ENCODE measurements at places on chromosomes 2 and 18.
A peak's percentile ranks its signal among the peaks of the same experiment; 100 is the strongest.

DNA sequence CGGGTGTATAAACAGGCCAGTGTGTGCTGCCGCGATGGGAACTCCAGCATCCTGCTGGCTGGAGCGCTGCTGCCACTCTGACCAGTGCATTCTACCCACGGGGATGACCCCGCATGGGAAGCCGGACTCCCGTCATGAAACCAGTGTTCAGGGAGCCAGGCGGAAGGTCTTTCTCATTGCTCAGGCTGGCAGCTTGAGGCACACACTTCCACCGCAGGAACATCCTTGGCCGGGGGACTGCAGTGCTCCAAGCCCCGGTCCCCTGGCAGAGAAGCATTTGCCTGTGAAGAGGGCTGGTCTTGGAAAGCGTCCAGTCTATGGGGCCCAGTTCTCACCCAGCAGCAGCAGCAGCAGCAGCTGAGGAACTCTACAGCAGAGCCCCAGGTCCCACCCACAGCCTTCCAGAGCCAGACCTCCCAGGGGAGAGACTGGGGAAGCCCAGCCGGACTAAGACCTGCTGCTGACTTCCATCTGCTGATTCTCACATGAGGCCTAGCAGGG is 235.9 kb downstream of the KLHL29 start:
- no peak for DNase-seq

GRCh38 chr2:160878618-160879017 is 281.6 kb upstream of the TANK start:
- no peak for DNase-seq

DNA sequence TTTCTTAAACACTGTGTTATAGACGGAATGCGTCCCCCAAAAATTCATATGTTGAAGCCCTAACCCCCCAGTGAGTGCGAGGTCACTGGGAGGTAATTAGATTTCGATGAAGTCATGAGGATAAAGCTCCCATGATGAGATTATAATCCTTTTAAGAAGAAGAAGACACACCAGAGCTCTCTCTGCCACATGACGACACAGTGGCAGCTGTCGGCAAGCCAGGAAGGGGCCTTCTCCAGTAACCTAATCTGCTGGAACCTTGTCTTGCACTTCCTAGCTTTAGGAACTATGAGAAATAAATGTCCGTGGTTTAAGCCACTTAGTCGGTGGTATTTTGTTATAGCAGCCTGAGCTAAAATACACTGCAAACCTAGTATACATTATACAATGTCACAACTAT is 12.3 kb downstream of the TMEM237 start:
- no peak for DNase-seq

- no peak for DNase-seq
These were observed 26.8 kb downstream of the SMAD7 start for GRCh38 chr18:48923746-48924629.

- no peak for DNase-seq
These were observed 237.9 kb downstream of the HAUS1 start for GRCh38 chr18:46341986-46342525.

GRCh38 chr18:28961669-28962228 is 784.8 kb upstream of the CDH2 start:
- DNase-seq, result no peak

GRCh38 chr2:62964671-62965070 is 86.0 kb upstream of the OTX1 start:
- no peak for DNase-seq

- no peak for DNase-seq
These were observed 632.1 kb downstream of the SOCS6 start for GRCh38 chr18:70920840-70921374.

- no peak for DNase-seq
These were observed 772.6 kb downstream of the TSN start for GRCh38 chr2:122528061-122528460.

- no peak for DNase-seq
These were observed 63.4 kb downstream of the MREG start for GRCh38 chr2:215949991-215950404.

- no peak for DNase-seq
These were observed 18.6 kb downstream of the UNC80 start for GRCh38 chr2:209790066-209790728.

DNA sequence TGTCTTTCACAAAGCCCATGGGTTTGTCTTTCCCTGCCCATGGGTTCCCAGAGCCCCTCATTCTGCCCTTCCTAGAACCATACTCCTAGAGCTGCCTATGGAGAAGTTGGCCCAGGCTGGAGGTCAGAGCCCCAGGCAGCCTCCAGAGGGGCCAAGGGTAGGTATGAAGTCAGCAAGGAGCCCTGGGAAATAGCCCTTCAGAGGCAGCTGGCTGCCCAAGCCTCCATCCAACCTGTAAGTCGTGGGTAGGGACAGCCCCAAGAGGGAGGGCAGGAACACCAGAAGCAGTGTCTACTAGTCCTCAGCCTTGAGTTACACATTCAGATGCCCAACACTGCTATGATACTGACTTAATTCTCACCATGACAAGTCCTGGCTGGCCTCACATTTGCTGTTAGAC is 49.5 kb downstream of the TMEM247 start:
- DNase-seq, result peak; percentile 66

DNA sequence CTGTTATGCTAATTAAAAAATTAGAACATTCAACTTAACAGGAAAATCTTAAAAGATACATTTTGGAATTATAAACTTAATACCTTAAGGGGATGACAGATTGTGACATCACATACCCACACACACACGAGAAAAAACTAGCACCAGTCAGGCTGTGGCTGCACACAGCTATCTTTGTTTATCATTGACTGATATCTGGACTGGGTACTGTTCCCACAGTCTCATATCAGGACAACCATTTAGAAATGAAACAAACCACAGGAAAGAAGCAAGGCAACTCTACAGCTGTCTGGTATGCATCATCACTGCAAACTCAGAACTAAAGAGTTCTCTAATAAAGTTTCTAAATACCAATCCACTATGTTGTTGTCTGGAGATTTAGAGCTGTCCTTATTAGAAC is 210.9 kb upstream of the SMAD7 start:
- DNase-seq, result no peak

DNA sequence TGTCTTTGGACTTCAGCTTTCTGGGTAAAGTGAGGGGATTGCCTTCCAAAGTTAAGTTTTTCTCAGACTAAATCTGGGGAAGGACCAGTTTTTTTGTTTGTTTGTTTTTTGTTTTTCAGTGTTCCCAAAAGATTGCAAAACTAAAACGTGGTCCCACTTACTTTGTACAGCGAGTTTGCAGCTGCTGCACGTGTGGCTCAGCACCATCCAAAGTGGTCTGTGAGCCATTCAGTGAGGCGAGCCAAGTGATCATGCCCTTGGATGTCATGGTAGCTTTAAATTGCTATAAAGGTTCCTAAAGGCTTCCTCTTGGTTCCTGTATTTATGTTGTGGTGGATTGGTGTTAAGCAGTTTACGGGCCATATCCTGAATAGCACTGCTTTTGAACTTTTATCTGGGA is 23.0 kb downstream of the TET3 start:
- DNase-seq, result no peak

GRCh38 chr18:10838553-10838952 is 310.8 kb downstream of the PIEZO2 start:
- no peak for DNase-seq

DNA sequence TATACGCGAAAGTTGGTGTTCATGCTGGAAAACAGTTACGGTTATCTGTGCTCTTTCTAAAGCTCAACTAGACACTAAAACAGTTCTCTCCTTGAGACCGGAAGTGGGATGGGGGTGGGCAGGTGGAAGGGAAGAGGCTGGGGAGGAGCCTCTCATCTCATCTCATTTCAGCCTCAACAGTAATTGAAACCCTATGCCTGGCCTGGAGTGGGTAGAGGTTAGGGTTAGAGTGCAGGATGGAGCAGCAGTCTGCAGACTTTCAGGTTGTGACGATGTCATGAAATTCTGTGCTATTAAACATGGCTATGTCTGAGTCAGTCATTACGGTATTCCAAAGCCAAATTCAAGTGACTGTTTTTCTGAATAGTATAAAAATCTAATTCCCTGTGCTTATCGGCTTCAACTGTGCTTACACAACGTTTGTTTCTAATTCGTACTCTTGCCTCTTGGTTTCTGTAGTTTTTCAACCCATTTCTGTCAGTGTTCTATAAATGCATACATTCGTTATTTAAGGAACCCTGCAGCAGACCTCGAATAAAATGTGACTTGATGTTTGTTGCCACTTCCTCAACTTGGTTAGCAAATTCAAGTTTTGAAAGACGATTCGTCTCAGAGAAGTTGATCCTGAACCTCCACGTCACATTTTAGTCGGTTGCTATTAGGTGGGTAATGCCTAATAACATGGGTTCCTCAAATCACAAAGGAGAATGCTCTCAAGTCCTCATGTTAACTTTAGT is 75.8 kb upstream of the TCF7L1 start:
- DNase-seq, result no peak

DNA sequence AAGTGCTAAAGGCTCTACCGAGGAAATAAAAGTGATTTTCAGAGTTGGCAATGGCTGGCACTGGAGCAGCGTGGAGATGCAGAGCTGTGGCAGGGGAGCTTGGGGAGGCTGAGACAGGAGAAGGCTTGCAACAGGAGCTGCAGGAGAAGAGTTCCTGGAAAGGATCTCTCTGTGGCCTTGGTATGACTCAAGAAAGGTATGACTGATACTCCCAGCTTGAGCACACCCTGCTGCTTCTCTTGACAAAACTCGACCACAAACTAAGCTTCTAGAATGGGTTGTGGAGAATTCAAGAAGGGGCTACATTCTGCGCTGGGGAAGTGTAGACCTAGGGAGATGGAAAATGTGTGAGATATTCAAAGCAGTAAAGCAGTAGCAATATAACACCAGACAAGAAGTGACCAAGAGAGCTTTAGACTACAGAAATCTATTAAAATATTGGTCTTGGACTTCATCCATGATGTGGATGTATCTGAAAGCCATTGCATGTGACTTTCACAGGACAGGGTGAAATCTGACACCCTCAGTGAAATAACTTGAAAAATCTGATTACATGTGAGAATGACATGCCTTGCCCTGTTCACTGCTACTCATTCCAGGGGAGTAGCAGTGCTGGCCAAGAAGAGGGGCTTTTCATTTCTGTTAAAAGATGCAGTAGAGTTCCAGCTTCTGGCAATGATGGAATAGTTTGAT is 41.5 kb downstream of the SUCLG1 start:
- DNase-seq, result no peak

- DNase-seq, result no peak
These were observed 364.8 kb downstream of the TGIF1 start for GRCh38 chr18:3814816-3815215.

DNA sequence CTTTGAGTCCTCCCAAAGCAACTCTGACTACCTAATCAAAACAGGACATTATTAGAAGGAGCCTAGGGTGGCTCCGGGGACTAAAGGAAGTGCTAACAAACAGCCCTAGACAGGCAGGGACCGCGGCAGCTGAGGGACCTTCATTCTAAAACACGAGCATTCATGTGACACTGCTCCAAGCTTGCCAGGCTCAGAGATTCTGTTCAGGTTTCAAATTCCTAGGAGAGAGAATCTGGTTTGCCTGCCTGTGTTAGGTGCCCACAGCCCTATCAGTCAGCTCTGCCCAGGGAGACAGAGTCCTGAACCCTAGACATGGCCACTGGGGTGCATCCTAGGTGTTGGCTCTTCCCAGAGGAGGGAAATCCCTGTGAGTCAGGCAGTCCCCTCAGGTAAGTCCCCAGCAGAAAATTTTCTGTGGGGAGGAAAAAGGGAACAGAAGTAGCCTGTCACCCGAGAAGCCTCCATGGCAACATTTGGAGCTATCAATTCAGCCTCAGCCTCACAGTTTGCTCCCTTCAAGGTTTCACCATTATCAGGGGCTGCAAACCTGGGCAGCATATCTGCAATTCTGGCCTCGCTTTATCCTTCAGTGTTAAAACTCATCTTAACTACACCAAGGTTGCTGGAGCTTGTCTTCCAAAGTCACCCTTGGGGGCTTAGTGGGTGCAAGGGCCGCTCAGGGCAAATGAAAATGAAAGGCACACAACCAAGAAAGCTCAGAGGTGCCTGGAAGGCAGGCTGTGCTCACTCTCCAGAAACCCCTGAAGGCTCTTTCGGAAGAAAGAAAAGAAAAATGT is 28.6 kb downstream of the PCBP1 start:
- DNase-seq, result peak; percentile 28

DNA sequence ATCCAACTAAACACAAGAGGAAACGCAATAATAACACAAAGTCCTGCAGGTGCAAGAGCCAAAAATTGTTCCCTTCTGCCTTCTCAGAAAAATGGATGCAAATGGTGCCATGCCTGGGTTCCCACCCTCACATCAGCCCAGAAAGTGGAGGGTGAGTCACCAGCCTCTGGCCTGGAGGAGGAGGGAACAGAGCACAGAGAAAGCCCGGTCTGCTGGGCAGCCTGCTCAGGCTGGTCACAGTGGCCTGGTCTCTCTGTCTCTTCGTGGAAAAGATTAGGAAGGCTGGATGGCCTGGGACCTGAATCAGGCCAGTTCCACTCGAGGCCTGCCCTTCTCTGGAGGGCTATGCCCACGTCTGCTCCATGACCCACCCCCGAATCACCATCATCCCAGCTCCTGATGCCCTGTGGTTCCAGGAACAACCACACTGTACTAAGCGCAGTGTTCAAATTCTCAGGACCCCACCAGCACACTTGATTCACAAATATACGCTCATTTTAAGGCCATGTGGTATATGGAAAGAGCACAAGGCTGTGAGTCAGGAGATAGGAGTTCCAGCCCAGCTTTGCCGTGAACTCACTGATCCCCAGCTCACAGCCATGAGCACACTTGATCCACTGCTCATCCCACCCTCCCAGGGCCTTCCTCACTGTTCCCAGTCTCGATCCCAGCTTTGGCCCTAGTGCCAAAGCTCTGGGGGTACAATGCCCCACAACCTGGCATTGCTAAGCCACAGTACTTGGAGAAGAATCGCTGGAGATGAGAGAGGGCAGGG is 82.1 kb downstream of the ZBTB7C start:
- DNase-seq, result no peak

GRCh38 chr2:49714454-49714853 is 560.1 kb upstream of the FSHR start:
- no peak for DNase-seq

DNA sequence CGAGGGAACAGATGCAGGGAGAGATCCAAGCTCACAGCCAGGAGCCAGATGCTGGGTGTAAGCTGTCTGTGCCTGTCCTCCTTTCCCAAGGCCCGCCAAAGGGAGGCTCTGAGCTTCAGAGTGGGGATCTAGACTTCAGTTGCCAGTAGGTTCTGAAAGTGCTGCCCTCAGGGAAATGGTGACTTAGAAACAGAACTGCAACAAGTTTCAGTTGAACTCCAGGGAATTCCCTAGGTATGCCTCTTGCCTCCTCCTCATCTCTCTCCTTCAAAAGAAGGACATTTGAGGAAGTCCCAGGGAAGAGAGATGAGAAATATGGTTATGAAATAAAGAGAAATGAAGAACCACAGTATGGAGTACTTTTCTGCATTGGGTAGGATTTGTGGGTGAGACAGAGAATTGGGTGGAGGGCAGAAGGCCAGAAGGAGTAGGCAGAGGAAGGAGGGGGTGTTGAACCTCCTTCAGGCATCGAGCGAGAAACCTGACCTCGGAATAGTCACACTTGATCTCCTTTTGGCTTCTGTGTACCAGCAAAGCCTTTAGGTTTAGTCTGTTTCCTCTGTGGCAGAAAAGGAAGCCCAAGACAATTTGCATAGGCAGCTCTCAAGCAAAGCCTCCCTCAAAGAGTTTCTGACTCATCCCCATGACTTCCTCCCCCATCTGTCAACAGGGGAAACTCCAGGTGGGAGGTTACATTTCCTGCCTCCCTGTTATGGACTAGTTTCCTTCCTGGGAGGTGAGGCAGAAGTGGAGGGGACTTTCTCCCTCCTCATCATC is 45.7 kb downstream of the QPCT start:
- no peak for DNase-seq
